ENCODE measurements at places on chromosomes 5 and 9.

GRCh38 chr5:171310212-171310818, 1.3 kb downstream of the TLX3 start:
- no peak for DNase-seq
- H3K4me3 ChIP-seq: no peak overlapping the region
- H3K27ac ChIP-seq: no peak overlapping the region
- H3K27me3 ChIP-seq: peaks cover 96% of the 10 kb centered on the region
- no peaks in the 10 kb centered on the region for H3K36me3 ChIP-seq
- peaks cover 14% of the 10 kb centered on the region for H3K4me1 ChIP-seq

DNA sequence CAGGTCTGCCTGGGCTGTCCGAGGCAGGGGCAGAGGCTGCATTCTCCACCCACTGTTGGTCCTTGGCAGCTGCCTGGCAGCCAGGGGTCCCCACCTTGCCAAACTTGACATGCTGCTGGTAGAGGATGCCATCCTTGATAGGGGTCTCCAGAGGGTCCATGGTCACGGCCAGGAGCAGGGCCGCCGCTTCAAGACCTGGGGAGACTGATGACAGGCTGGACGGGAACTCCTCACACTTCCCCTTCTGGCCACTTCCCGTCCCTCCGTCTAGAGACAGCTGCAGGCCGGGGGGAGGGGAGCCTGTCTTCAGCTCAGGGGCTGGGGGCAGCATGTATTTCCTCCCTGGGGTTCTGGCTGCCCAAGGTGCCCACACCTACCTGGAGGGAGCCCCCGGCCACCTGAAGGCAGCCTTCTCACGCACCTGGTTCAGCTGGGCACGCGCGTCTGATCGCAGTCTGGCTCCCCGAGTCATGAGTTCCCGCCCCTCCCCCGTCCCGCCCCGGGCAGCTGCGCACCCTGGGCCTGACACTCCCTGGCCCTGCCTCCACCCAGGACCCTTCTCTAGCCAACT, at the start of gene DOK3:
DOK3 (minus strand) TSS at position 446 of the 571 bp plus-strand sequence; CDS start at position 160, 286 bp downstream.
- H3K27me3 ChIP-seq: no peaks in the 10 kb centered on the region
- peak; percentile 74 for DNase-seq
- no peaks in the 10 kb centered on the region for H3K4me1 ChIP-seq
- peak within 1 kb of the TSS; percentile 21 for H3K4me3 ChIP-seq

DNA sequence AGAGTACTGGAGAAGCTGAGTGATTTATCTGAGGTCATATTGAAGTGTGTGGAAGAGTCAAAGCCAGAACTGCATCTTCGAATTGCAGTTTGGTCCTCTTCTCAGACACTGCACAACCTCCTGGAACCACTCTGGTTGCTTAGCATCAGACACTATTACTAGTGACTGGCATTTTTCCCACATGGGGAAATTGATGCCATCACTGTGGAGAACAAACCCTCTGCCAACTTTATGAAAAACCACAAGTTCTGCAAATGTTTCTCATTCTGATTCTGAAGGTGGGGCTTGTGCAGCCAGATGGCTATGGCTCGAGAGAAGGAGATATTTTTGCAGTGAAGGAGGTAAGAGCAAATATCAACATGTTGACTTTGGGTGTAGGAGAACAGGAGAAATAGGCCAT, 67.2 kb downstream of the KCTD16 start:
- H3K27me3 ChIP-seq: no peaks in the 10 kb centered on the region
- no peak overlapping the region for H3K4me3 ChIP-seq
- H3K27ac ChIP-seq: no peak overlapping the region
- DNase-seq: no peak
- H3K4me1 ChIP-seq: no peaks in the 10 kb centered on the region

DNA sequence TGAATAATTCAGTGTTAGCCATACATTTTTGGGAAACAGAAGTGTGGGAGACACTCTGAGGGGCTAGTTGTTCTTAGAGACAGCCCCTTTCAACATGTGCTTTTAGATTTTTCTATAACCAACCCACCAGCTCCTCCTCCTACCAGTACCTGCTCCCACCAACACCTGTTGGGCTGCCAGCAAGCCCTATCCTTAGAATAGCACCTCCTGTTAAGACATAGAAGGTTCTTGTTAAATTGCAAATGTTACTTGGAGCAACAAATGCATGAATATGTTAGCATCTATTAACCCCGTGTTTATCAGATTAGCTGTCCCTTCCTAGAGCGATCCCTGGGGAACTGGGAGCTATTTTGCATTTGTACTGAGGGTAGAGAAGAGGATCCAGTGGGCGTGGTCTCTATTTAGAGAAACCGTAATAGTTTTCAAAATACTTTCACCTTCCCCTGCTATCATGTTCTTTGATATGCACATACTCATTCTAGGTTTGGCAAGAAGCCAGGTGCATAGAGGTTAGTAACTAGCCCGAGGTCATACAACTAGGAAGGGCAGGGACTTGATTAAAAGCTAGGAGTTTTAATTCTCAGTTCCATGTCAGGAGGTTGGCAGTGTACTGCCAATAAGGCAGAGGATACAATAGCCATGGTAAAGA, 334.4 kb downstream of the KCTD16 start:
- H3K27me3 ChIP-seq: no peaks in the 10 kb centered on the region
- H3K36me3 ChIP-seq: no peaks in the 10 kb centered on the region
- no peak overlapping the region for H3K4me3 ChIP-seq
- no peak for DNase-seq

DNA sequence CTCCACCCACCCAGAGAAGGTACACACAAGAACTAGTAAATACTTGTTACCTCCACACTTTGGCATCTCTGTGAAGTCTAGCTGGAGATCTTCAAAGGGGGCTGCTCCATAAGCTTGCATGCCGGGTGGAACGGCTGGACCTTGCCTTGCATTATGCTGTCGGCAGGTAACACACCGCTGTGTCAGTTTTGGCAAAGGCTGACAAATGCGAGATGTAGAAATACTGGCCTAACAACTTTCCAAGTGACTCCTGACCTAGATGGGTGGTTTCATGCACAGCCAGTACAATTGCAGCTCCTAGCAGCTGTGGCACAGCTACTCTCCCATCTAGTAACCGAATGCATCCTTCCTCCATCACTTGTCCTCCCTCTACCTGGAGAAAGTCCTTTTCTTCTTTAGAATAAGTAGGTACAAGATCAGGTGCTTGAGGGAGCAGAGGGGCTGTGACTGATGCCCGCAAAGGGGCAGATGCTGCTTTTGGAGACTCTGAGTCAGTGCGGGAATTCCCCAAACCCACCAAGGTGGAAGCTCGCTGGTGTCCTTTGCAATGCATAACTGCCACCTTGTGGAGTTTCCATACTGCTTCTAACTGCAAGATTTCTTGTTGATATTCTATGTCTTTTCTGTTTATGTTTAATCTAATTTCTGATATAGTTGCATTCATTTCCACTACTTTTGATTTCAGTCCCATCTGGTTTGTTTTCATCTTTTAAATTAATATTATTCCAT, 78.4 kb downstream of the TMEM161B start:
- H3K4me1 ChIP-seq: no peaks in the 10 kb centered on the region
- no peak overlapping the region for H3K4me3 ChIP-seq
- no peaks in the 10 kb centered on the region for H3K27me3 ChIP-seq

DNA sequence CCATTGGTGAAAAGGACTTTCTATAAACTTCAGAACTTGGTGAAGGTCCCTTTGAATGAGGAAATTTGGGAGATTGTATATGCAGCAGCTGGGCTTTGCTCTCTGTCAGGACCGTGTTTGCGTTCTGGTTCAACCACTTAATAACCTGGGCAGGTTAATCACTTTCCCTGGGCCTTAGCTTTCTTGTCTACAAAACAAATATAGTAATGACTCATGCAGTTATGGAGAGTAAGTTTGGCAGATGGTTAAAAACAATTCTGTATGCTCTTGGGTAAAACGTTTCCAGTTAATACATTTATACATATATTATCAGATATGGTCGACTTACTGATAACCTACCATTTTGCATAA, 197.0 kb downstream of the ARHGEF28 start:
- peak overlapping the region; percentile 42 for H3K27ac ChIP-seq
- H3K27me3 ChIP-seq: no peaks in the 10 kb centered on the region
- DNase-seq: no peak
- H3K4me1 ChIP-seq: peaks cover 4% of the 10 kb centered on the region

DNA sequence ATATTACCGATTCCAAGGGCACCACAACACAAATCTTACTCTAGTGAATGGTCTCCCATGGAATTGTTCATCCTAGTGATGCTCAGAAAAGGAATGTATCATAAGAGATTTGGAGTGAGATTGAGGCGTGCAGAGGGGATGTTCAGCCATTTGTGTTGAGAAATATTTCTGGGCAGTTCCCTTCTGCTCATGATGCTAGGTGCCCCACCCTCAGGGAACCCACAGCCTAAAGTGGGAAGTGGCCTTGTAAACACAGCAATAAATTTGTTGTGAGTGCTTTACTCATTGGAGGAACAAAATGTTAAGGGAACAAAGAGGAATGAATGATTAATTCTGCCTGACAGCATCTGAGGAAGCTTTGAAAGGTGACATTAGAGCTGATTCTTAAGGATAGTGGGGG, 129.9 kb downstream of the TLE4 start:
- DNase-seq: peak; percentile 37
- no peak overlapping the region for H3K4me3 ChIP-seq
- no peaks in the 10 kb centered on the region for H3K4me1 ChIP-seq
- no peak overlapping the region for H3K27ac ChIP-seq
- no peaks in the 10 kb centered on the region for H3K27me3 ChIP-seq

GRCh38 chr9:5617749-5618148, 11.2 kb upstream of the RIC1 start:
- no peak overlapping the region for H3K27ac ChIP-seq
- H3K4me1 ChIP-seq: peaks cover 24% of the 10 kb centered on the region
- H3K4me3 ChIP-seq: no peak overlapping the region
- no peaks in the 10 kb centered on the region for H3K36me3 ChIP-seq
- H3K27me3 ChIP-seq: no peaks in the 10 kb centered on the region
- no peak for DNase-seq

Data from left lung (tissue), 14 donors.